Aorta (tissue), 5 donors: ENCODE measurements at places on chromosomes 12 and 14.

GRCh38 chr14:70890826-70891659, 16.2 kb upstream of the PCNX1 start:
- no peak for DNase-seq

DNA sequence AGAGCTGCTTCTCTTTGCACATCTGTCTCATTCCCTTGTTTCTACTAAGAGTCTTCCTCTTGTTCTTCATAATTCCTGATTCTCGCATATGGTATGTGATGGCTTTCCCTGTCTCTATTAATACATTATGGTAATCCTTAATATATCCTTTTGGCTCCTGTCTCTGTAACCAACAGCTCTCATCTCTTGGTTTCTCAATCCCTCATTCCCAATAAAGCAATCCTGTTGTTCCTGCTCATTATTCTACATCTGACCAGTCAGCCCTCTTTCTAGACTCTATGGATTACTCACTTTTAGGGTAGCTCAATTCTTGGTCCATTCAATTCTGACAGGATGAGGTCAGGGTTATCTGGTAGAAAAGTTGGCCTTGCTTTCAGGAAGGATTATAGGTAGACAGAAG, 349.9 kb downstream of the LRIG3 start:
- no peak for DNase-seq

DNA sequence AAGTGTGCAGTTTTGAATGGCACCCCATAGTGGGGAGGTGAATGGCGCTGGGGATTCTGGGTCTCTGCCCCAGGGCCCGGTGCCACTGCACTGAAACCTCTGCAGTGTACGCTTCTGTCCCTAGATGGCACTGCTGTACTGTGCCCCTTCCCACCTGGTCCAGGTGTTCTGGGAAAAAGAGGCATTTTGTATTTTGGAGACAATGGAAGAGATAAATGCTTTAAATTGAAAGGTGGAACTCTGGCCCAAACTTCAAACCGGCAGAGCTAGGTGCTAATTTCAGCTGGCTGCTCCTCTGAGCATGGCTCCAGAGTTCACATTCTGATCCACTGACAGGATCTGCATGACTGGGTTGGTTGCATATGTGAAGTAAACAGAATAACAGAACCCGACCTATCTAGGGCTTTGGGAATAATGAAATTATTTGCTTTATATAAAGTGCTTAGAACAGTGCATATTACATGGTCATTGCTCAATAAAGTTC, 52.2 kb downstream of the KRT80 start:
- no peak for DNase-seq

DNA sequence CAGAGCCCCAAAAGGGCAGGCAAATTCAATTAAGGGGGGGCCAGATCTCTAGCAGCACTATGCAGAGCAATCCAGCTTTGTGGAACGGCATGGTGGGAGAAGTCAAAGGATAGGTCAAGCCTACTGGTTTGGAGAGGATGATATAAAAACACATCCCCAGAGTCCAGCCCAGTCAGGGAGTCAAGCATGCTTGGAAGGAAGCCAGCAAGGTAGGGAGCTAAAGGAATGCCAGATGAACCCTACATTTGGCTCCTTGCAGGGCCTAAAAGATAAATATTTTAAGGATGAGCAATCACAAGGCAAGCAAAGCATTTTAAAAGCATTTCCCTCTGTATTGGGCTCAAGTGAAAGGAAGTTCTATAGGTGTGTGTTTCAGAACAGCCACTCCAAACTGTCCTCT, 21.4 kb downstream of the KCTD10 start:
- no peak for DNase-seq

DNA sequence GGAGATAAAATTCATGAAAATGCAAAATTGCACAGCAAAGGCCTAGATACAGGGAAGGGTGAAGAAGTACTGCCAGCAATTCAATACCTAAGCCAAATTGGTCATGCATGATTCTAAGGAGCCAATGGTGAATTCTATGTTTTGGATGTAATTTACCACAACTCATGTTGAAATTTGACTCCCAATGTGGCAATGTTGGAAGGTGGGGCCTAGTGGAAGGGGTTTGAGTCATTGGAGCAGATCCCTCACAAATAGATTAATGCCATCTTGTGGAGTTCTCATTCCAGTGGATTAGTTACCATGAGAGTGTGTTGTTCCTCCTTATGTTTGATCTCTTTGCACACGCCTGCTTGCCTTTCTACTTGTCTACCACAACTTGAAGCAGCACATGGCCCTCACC, 194.0 kb upstream of the ALG10 start:
- DNase-seq = no peak

GRCh38 chr12:132063491-132063890, 80.6 kb downstream of the DDX51 start:
- DNase-seq = no peak

DNA sequence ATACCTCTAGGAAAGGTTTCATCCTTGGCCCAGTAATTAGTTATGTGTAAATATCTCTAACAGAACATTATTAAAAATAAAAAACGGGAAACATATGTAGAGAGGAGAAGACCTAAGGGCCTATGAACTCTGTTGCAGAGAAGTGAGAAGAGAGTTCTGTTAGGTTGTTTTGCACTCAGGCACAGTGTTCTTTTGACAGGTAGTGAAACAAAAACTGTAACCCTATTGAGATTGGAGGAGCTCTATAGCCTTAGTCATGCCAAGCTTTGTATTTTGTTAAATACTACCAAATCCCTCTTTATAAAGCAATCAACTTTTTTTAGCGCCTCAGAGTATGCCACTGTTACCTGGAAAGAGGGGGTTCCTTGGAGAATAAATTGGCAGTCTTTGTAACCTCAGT, 77.6 kb downstream of the CNTN1 start:
- no peak for DNase-seq

GRCh38 chr12:85191-85666, 18.7 kb downstream of the IQSEC3 start:
- DNase-seq = no peak

GRCh38 chr12:96183734-96184370, 10.3 kb upstream of the ELK3 start:
- no peak for DNase-seq

- no peak for DNase-seq
Measured at GRCh38 chr14:59200195-59200594, 11.7 kb downstream of the DAAM1 start.

DNA sequence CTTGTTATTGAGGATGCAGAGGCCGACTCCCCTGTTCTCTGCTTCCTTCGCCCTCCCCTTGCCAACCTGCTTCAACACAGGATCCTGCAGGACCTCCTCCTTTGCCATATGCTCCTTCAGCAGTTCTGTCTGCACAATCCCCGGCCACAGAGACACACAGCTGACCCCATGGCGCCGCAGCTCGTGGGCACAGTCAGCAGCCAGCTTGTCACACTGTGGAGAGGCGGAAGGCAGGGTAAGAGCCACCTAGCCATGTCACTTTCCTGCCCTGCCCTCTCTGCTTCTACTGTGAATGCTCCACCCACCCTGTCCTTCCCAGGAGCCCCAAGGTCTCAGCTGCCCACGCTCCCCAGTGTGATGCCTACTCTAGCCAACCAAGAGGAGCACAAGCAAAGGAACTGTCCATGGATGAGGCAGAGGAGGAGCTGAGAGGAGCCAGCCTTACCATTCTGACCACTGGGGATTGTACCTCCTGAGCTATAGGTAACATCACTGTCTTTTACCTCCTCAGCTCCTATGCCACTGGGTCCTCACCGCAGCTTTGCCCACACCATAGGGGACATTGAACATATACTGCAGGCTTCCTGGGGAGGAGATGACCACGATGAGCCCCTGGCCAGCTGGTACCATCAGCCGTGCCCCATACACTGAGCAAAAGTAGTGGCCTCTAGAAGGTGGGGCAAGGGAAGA, 7.3 kb downstream of the DHRS1 start:
- no peak for DNase-seq

DNA sequence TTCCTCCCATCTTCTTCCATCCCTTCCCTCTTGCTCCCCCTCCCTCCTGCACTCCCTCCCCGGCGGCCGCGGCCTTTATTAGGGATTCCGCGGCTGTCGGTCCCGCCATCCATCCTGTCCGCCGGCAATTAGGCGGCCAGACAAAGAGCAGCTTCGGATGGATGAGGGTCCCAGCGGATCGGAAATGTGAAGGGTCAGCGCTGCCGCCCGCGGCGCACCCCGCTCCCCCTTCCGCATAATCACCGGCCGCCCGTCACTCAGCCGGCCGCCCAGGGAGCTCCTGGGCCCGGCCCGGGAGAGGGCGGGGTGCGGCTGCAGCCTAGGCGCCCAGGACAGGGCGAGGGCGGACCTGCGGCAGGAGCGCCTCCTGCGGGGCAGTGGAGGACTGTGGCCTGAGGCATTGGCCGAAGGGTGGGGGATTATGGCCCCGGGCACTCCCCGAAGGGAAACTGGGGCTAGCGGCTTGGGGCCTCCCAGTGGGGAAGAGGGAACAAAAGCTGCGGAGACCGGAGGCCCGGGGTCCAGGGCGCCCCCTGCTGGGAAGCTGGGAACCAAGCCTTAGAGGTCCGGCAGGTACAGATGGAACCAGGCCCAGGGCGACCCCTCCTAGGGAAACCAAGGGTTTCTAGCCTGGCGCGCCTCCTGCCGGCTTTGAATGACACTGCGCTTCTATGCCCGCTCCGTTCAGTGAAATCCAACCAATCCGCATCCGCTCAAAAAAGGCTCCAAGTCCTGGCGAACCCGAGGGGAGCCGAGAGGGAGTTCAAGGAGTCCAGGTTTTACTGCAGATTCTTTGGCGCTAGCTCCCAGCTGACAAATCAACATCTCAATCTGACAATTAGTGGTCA, 4.4 kb upstream of the DNAJC22 start:
- DNase-seq = peak; percentile 91

DNA sequence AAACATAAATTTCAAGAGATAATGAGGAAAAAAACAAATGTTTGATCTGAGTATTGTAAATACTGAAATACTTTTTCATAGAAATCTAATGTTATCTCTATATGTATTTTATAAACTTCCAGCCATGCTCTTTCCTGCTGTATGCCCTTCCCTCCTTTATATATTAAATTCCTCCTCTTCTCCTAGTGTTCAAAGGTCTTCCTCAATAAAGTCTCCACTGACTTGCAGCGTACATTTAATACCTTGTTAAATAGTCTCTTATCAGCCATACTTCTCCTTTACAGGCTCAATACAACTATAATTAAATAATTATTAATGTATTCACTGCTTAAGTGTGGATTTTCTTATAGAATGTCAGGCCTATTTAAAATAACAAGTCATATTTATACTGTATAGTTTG, 26.0 kb downstream of the ERGIC2 start:
- no peak for DNase-seq

DNA sequence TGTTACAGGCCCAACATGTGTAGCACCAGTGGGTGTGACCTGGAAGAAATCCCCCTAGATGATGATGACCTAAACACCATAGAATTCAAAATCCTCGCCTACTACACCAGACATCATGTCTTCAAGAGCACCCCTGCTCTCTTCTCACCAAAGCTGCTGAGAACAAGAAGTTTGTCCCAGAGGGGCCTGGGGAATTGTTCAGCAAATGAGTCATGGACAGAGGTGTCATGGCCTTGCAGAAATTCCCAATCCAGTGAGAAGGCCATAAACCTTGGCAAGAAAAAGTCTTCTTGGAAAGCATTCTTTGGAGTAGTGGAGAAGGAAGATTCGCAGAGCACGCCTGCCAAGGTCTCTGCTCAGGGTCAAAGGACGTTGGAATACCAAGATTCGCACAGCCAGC, 8.6 kb downstream of the BCL2L14 start:
- no peak for DNase-seq

DNA sequence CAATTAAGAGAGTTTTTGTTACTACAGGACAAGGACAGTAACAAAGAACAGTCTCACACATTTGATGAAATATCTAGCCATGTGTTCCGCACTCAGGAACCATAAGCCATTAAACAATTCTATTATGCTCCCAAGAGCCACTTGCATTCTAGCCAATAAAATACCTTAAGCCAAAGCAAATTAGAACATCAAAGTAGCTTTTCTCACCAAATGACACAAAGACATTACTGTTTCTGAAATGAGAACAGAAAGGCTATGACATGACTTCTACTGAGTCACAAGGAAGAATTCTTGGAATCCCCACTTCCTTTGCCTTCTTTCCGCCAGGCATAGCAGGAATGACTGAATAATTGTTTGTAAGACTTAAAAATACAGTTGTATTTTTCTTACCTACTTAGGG, 445.8 kb downstream of the ATP23 start:
- DNase-seq = no peak

DNA sequence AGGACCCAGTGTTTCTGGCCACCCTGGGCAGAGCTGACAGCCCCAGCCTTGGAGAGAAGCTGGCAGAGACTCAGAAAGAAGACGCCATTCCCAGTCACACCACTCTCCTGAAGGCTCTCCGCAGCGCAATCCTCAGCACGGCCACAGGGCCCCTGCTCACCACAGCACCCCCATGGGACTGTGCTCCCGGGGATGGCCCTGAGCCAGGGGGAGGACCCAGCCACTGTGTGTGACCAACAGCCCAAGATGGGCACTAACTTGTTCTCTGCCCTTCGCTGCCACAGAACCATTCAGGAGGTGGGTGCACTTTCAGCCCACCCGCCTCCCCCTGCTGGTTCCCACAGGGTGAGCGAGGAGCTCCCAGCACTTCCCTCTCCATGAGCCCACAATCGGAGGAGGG, 57.1 kb downstream of the CCNK start:
- no peak for DNase-seq

DNA sequence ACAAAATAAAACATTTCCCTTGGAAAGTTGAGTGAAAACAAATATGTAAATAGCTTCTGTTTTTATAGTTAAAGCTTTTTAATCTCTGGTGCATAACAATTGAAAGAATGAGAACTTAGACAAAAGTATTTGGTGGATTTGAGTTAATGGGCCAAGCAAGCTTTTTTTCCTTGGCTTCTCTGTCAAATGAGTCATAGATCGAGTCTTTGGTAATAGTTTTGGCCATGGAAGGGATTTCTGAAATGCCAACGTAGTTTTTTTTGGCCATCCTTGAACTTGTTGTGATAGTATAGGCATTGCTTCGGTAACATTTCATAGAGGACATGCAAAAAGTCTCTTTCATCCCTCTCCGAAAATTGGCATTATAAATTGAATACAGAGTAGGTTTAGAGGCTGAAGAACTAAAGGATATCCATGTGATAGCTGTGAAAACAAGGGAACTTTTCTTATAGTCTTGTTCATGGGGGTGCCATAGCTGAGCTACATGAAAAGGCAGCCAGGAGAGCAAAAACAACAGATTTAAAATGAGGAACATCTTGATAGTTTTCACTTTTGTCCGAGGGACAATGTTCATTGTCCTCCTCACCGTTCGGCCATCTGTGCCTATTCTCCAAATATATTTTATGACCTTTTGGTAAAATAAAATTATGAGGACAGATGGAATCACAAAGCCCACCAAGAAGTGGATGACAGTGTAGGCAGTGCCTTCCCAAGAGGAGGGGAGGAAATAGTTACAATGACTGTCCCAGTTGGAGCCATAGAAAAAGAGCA, 34.7 kb downstream of the GPR19 start:
- DNase-seq = no peak

- DNase-seq = no peak
Measured at GRCh38 chr14:20853042-20853441, 38.1 kb upstream of the RNASE3 start.

DNA sequence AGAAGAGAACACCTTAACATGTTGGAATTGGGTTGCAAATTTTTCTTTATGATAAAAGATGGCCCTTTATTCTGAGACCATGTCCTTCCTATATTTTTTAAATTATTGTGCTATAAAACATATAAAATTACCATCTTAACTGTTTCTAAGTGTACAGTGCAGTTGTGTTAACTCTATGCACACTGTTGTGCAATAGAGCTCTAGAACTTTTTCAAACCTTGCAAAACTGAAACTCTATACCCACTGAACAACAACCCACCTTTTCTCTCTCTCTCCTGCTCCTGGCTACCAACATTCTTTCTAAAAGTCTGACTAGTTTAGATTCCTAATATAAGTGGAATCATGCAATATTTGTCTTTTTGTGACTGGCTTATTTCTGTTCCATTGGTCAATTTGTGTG, 7.8 kb upstream of the CPM start:
- DNase-seq = no peak
